ENCODE measurements at places on chromosomes 7 and 10.

- DNase-seq, result no peak
Measured at GRCh38 chr10:71040846-71041605, 152.7 kb upstream of the PCBD1 start.

DNA sequence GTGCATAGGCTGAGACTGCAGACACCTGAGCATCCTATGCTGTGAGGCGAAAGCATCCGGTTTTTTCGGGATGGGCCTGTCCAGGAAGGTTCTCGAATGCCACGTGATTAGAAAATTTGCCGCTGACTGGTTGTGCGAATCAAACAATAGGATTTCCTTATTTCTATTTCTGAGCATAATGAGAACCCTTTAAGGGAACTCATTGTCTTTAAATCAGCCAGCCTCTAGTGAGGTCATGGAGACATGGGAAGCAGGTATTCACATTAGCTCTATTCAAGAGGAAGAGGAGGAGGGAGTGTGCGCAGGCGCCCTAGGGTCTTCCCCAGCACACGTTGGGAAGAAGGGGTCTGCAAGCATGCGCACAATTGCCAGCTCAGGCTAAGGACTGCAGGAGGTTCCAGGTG, 5.6 kb downstream of the GIMAP1 start:
- no peak for DNase-seq

- DNase-seq, result no peak
Measured at GRCh38 chr10:3996697-3997096, 211.7 kb upstream of the KLF6 start.

GRCh38 chr7:122038904-122039303, 105.1 kb downstream of the AASS start:
- no peak for DNase-seq

- no peak for DNase-seq
Measured at GRCh38 chr10:61669161-61669725, 6.5 kb downstream of the CABCOCO1 start.

DNA sequence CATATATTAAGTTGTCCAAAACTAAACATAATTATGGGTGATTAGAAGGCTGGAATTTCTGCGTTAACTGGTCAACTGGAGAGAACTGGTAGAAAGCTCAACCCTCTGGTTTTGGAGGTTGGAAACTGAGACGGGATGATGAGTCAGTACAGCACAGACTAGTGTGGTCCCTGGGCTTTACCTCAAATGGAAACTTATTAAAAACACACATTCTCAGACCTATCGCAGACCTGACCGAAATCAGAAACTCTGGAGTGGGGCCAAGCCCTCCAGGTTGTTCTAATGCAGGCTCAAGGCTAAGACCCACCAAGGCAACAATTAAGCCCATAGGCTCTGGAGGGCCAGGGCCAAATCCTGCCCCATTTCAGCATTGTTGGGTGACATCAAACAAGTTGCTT, 136.9 kb downstream of the KCNMA1 start:
- no peak for DNase-seq

All from left lung (tissue), 14 donors.